Stimulated activated CD8-positive, alpha-beta memory T cell treated with anti-CD3 and anti-CD28 coated beads, Interleukin-4, amount 100 ng/mL, for 1 hour (primary cell): ENCODE measurements at places on chromosomes 5 and 9.

DNA sequence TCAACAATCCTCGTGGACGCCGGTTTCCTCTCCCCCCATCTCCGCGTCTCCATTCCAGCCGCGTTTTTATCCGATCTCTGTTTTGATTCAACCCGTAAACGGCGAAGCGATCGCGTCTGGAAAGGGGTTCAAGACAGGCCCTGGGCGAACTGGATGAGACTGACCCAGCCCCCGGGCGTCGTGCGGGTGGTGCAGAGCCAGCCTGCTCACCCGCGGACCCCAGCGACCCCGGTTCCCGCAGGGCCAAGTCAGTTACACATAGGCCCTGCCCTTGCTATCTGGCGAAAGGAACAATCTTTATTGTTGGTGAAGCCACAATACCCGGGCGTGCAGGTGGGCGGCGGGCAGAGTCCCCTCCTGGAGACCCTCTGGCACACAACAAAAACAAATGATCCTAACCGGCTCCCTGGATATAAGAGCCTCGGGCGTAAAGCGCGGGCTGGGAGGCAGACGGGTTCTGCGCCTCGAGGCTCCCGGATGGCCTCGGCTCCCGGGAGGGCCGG lies 1.8 kb downstream of the TLX3 start:
- DNase-seq = no peak

- no peak for DNase-seq
These were observed 301.0 kb upstream of the VLDLR start for GRCh38 chr9:2320632-2321031.

GRCh38 chr5:138956801-138957200 lies 81.7 kb upstream of the LRRTM2 start:
- no peak for DNase-seq

- DNase-seq = no peak
These were observed 5.3 kb downstream of the ERAP2 start for GRCh38 chr5:96881511-96882115.

DNA sequence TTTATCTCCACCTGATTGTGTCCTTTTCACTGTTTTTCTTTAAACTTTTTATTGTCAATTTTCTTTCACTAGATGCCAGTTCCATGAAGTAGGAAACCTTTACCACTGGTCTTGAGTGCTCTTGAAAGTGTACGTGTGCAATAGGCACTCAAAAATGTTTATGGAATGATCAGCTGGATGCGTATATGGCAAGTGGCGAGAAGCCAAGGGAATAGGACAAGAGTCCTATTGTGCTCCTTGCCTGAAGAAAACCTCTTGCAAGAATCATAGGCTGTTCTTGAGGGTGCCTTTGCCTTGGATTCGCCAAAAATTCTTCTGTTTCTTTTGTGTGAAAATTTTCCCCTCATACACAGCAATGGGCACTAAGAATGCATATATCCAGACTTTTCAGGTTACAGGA lies 97.7 kb downstream of the GHR start:
- DNase-seq = no peak

- DNase-seq = no peak
These were observed 2.2 kb upstream of the CEL start for GRCh38 chr9:133059623-133060022.

GRCh38 chr5:135012951-135013391 lies 21.1 kb downstream of the PITX1 start:
- DNase-seq = no peak

- no peak for DNase-seq
These were observed 74.4 kb upstream of the RUSC2 start for GRCh38 chr9:35415402-35416097.
